T follicular helper cell (primary cell): ENCODE measurements at places on chromosomes 3 and 15.
A peak's percentile ranks its signal among the peaks of the same experiment; 100 is the strongest.

DNA sequence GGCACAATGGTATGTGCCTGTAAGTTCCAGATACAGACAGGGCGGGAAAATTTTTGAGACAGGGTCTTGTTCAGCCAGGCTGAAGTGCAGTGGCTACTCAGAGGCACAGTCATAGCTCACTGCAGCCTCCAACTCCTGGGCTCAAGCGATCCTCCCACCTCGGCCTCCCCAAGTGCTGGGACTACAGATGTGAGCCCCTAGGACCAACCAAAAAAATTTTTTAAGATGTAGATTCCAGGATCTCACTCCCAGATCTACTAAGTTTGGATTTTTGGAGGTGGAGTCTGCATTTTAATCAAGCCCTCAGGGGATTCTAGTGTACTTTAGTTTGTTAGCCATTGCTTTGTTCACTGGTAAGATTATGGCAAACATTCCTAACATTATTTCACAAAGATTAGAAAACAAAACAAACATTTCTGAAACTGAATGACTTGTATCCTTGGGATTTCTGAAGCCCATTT lies 2.7 kb downstream of the LIPH start:
- DNase-seq = no peak

- no peak for DNase-seq
Measured at GRCh38 chr15:30940359-30940758, 36.6 kb downstream of the FAN1 start.

GRCh38 chr15:48899793-48900192 lies 21.9 kb downstream of the EID1 start:
- DNase-seq = no peak

- no peak for DNase-seq
Measured at GRCh38 chr3:57076422-57076951, 16.0 kb downstream of the SPATA12 start.

GRCh38 chr3:71421820-71422566 lies 161.5 kb downstream of the FOXP1 start:
- DNase-seq = no peak

DNA sequence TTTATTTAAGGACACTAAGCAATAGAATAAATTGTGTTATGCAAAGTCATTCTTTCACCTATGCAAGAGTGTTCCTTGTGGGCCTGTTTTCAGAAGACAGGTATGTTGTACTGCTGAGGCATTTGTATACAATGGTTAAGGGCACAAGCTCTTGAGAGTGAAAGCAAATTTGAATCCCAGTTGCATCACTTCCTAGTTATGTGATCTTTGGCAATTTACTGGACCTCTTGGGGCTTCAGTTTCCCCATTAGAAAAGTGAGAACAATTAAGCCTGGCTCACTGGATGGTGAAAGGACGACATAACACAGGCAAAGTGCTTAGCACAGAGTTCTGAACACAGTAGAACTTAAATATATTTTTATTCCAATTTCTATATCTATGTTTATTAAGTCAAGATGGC lies 117.4 kb downstream of the EFHB start:
- DNase-seq = no peak

- peak; percentile 76 for DNase-seq
Measured at GRCh38 chr3:15271785-15272381, 60.5 kb downstream of the SH3BP5 start.

- DNase-seq = no peak
Measured at GRCh38 chr3:135382621-135383020, 582.9 kb upstream of the PPP2R3A start.

DNA sequence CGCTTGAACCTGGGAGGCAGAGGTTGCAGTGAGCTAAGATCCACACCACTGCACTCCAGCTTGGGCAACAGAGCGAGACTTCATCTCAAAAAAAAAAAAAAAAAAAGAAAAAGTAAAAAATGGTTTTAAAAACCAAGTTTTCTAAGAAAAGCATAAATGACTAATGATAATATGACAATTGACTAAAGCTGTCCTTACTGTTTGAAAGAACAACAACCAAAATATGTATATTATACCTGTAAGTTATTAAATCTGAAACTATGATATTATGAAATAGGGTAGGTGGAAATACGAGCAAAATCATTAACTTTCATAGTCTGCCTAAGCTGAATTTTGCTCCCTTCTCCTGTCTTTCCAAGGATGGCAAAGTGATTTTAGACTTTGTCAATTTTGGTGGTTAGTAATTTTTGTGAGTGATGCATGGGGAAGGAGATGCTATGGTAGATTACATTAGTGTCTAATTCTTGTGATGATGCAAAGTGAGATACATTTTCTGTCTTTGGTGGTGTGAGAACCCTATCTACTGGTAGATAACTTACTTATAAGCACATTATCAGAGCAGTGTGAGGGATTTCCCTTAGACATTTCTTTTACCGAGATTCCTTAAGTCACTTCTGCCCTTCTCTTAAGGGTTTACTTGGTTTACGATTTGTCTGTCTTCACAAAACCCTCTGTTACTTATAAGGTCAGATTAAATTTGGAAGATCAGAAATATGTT lies 10.6 kb upstream of the CHD2 start:
- no peak for DNase-seq

DNA sequence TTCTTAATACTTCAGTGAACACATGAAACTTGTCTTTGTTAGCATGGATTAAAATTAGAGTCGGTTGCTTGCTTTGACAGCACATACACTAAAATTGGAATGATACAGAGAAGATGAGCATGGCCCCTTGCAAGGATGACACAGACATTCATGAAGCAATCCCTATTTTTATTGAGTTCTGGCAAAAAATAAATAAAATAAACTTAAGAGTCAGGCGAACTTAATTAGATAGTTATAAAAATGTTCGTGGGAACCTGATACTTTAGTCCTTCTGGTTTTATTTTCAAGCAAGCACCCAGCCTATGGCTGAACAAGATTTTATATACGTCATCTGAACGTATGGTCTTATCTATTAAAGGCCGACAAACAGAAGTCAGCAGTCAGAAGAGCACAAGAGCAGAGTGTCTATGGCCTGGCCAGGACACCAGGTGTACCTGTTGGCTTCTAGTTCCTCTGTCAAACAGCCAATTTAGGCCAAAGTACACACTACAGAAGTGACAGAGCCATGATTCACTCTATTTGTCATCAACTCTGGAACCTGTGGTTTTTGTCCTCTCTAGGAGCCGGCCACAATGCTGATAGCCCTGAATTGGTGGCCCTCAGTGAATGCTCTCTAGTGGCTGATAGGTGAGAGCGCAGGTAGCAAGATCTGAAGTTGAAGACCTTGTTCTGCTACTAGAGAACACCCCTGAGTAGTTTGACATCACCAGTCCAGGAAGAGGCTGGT lies 64.3 kb downstream of the LEO1 start:
- DNase-seq = no peak

DNA sequence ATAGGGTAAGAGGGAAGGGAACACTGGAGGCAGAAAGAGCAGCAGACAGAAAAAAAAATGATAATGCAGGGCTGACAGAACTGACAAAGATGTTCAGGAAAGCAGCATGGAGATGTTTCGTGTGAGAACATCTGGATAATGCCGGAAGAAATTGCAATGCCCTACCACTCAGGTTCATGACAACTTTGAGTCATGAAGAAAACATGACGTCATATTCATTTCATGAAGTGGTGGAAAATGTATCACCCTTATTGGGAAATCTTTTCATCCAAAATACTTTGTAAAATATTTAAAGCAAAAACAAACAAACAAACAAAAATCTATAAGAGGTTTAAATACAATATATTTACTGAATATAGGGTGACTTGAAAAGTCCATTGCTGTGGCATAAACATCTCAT lies 305.4 kb upstream of the IGF1R start:
- no peak for DNase-seq

DNA sequence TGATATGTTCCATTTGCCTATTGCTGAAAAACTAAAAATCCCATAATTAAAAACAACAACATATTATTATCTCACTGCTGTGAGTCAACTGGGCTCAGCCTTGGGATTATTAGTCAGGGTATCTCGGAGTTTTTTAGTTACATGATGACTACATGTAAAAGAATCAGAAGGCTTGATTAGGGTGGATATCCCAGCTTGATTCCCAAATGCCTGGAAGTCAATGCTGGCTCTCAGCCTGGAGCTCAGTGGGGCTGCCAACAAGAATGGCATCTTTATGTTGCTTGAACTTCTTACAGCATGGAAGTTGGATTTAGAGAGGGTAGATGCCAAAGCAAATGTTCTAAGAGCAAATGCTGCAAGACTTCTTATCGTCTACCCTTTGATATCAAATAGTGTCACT lies 278.5 kb downstream of the PLOD2 start:
- DNase-seq = no peak

- DNase-seq = no peak
Measured at GRCh38 chr3:94217406-94217805, 154.5 kb downstream of the NSUN3 start.

- no peak for DNase-seq
Measured at GRCh38 chr3:107431246-107432012, 54.2 kb downstream of the CCDC54 start.

DNA sequence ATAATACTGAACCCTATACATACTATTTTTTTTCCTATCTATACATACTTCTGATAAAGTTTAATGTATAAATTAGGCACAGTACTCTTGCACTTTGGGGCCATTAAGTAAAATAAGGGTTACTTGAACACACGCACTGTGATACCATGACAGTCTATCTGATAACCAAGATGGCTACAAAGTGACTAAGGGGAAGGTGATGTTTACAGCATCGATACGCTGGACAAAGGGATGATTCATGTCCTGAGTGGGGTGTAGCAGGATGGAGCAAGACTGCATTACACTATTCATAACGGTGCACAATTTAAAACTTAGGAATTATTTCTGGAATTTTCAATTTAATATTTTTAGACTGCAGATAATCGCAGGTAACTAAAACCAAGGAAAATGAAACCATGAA lies 30.0 kb upstream of the SLC2A2 start:
- DNase-seq = no peak

- DNase-seq = no peak
Measured at GRCh38 chr3:38730281-38730680, 80.8 kb upstream of the SCN5A start.

- no peak for DNase-seq
Measured at GRCh38 chr3:9253327-9253726, 3.9 kb upstream of the SRGAP3 start.

GRCh38 chr3:149442851-149443544 lies 31.5 kb upstream of the TM4SF4 start:
- DNase-seq = no peak

DNA sequence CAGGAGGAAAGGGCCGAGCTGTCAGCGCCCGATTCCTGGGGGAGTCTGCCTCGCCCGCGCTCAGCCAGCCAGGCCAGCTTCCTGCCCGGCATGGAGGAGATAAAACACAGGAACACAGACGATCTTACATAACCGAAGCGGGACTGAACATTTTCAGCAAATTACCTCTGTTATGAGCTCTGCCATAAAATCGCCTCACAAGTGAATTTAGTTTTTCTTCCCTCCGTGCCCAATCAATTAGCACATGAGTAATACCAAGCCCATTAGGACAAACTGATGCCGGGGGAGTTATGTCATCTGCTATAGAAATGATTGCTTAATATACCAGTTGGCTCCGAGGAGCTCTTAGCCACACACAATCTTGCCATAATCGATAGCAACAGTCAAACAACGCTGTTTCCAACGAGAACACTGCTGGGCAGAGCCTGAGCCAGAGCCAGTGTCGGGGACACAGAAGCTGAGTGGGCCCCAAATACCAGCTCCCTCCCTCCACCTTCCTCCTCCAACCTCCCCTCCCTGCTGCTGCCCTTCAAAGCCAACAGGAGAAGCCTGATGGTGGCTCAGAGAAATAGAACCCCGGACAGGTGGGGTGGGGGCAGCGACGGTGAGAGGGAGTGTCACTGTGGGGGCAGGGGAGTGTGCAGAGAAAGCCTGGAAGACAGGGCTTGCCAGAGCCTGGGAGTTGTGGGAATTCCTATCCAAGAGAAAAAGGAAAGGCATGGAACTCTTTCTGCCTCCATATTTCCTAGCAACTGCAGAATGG lies 279.4 kb upstream of the TLE3 start:
- no peak for DNase-seq

DNA sequence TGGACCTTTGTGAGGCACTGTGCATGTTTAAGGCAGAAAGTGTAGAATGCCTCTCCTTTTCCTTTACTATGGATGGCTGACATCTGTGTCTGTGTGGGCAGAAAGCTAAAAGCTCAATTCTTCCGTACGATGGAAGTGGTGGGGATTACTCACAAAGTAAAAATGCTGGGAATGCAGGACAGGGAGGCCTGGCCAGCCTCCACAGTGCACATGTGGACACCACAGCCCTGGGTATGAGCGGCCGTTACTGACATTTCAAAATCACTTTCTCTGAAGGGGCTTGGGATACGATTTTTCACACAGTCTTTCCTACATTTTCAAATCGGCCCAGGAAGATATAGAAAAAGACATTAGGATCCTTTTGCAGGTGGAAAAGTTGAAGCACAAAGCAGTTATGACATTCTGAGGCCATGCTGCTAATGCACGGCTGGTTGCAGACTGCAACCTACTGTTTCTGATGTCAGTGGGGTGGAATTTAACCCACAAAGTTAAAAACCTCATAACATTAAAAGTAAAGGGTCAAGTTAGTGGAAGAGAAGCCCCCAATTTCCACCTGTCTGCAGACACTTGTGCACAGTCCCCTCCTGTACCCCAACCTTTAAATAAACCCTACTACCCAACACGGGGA lies 27.9 kb downstream of the EHD4 start:
- DNase-seq = no peak

- DNase-seq = no peak
Measured at GRCh38 chr3:159137949-159138348, 336.1 kb downstream of the MFSD1 start.

GRCh38 chr15:31468911-31469785 lies 142.5 kb downstream of the KLF13 start:
- no peak for DNase-seq

- DNase-seq = no peak
Measured at GRCh38 chr15:89587955-89588354, 12.7 kb downstream of the TICRR start.

GRCh38 chr3:149670742-149671492 lies 13.1 kb upstream of the WWTR1 start:
- no peak for DNase-seq

GRCh38 chr3:155106119-155106518 lies 26.0 kb downstream of the MME start:
- no peak for DNase-seq

DNA sequence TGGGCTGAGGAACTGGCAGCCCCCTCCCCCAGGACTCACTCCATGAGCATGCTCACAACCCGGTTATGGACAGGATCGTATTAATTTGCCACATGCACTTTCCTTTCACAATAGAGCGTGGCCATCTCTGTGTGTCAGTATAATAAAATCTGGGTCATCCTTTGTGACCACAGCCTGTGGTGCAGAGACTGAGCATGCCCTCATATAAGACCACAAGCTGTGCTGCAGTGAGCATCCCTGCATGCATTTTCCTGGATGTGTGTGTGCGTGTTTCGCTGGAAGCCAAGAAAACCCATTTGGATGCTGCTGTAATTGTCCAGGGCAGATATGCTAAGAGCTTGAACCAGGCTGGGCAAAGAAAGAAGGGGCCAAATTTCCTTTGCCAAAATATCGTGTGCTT lies 39.7 kb downstream of the CYP11A1 start:
- DNase-seq = no peak

DNA sequence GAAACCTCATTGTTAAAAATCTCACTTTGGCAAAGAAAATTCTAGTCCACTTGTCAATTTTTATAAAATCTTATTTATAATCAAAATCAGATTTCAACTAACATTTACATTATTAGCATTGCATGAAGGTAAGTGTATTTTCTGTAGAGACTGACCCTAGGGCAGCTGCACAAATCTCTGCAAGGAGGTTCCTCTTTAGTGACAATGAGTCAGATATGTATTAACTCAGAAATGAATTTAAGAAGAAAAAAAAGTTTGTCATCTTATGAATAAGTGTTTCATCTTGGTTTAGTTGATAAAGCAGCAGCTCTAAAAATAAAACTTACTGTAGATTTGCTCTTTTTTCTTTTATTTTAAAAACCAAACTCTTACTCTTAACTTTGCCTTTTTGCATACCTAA lies 9.0 kb upstream of the GNB4 start:
- DNase-seq = no peak
